ENCODE measurements at places on chromosomes 4 and X.

- no peak for DNase-seq
These were observed 53.1 kb downstream of the FANCB start for GRCh38 chrX:14819769-14820168.

GRCh38 chr4:138393886-138394610 is 151.9 kb upstream of the SLC7A11 start:
- DNase-seq, result peak; percentile 34

- peak; percentile 73 for DNase-seq
These were observed 114.9 kb upstream of the TEX13D start for GRCh38 chrX:124217304-124218251.

DNA sequence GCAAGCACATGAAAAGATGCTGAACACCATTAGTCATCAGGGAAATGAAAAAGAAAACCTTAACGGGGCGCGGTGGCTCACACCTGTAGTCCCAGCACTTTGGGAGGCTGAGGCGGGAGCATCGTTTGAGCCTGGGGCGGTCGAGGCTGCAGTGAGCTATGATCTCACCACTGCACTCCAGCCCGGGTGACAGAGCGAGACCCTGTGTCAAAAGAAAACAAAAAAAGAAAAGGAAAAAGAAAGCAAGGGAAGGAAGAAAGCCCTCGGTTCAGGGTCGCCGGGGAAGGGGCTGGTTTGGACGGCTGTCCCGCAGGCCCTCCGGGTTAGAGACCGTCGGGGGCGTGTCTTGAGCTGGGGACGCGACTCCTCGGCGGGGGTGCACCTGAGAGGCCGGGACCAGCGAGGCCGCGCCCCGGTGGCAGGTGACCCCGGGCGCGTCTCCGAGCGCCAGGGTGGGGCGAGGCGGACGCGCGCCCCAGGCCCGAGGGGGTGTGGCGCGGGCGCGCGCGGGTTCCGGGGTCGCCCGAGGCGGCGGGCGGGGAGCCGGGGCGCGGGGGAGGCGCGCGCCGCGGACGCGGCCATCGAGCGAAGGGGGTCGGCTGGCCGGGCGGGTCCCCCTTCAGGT is 478 bp upstream of the PLXNA3 start:
- no peak for DNase-seq

GRCh38 chr4:102356562-102357202 is 11.4 kb upstream of the SLC39A8 start:
- DNase-seq, result no peak

DNA sequence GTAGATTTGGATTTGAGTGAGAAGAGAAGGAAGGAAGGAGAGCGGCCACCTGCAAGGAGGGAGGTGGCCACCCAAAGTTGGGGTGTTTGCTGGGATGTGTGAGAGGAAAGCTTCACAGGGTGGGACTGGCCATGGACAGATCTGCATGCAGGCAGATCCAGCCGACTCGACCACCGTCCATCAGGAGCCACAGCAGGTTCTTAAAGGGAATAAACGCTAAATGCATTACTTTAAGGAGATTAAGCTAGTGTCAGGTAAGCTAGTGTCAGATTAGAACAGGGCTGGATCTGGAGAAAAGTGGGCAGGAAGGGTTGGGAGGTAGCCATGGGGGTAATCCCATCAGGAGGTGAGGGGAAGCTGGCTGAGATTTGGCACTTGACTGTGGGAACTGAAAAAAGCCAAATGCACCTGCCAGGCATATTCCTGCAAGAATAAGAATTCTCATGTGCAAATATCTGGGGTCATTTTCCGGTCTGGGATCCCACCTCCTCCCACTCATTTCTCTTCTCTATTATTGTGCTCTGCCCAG is 79.6 kb downstream of the MGST2 start:
- DNase-seq, result no peak

- no peak for DNase-seq
These were observed 144.7 kb upstream of the HHIP start for GRCh38 chr4:144501231-144501780.
